ENCODE measurements at places on chromosomes 7 and 10.

- DNase-seq = peak; percentile 77
Measured at GRCh38 chr10:103281753-103282152, 4.8 kb downstream of the INA start.

DNA sequence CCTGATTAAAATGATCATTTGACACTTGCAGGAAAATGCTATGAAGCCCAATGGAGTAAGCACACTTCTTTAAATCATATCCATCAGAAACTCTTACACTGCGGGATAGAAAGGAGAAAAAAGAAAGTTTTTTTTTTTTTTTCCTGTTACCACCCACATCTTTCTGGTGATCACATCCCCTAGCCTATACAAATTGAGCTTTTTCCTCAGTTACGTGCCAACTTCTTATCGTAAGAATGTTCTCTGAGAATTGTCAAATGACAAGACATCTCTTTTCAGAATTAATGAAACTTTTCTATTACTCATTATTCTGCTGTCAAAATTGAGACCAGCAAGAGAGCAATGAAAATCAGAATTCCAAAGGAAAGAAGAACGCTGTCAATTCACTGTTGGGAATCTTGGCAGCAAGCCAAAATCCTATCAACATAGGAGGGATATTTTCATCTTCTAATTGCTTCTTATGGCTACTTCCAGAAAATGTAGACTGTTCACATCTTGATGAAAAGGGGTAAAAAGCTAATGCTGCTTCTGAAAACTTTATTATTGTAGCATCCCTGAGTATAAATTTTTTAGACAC is 179.5 kb downstream of the ADAM12 start:
- DNase-seq = no peak

DNA sequence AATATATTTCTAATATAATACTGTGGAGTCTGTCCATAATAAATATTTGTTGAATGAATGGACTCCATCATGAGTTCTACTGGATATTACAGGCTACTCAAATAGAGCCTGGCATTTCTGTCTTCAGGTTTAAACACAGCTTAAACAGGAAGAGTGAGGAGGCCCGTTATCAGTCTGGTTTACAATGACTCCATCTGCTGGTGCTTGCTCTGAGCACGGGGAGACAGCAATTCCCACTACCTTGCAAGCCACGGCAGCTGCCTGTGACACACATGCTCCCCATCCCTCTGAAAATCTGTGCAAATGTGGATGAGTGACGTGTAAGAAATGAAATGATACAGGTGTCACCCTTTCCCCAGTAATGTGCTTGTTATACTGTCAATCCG is 293.5 kb upstream of the IMMP2L start:
- DNase-seq = no peak

DNA sequence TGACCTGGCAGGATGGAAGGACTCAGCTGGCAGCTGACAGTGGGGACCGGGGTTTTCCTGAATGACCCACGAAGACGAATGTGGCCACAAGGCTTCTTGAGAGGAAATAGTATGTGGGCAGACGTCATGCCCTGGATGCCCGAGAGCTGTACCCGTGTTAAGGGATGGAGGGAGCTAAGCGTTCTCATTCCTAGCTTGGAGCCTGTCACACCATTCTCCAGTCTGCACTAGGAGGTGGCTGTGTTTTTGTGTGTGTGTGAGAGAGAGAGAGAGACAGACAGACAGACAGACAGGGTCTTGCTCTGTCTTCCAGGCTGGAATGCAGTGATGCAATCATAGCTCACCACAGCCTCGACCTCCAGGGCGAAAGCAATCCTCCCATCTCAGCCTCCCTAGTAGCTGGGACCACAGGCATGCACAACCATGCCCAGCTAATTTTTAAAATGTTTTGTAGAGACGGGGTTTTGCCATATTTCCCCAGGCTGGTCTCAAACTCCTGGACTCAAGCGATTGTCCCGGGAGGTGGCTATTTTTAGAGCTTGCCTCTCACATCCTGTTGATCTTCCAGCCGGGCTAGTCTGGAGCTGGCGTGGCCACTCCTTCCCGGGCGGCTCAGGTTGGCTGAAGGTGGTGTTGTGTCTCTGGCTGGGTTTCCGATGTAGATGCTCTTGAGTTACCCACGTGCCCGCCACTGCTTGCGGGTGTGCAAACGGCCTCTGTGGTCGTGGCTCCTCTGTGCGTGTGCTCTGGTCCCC is 2.1 kb downstream of the AMZ1 start:
- DNase-seq = no peak

GRCh38 chr7:157526913-157527634 is 190.3 kb downstream of the DNAJB6 start:
- no peak for DNase-seq

GRCh38 chr10:101887775-101888174 is 44.2 kb upstream of the KCNIP2 start:
- DNase-seq = no peak

DNA sequence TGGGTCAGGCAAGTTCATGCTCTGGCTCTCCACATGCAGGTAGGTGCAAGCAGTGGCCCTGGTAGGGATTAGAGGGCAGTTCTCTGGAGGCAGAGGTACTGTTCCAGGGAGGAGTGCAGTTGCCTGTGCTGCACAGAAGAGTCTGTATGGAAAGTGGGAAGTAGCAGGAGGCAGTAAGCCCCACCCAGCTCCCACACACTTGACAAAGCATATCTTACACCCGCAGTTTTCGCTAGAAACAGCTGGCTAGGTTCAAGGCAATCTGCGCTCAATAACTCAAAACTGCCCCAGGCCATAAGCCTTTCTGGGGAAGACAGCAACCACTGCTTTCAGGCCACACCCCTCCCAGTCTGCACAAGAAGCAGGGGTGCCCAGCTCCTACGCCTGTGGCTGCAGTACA is 33.1 kb upstream of the ARMC3 start:
- no peak for DNase-seq

DNA sequence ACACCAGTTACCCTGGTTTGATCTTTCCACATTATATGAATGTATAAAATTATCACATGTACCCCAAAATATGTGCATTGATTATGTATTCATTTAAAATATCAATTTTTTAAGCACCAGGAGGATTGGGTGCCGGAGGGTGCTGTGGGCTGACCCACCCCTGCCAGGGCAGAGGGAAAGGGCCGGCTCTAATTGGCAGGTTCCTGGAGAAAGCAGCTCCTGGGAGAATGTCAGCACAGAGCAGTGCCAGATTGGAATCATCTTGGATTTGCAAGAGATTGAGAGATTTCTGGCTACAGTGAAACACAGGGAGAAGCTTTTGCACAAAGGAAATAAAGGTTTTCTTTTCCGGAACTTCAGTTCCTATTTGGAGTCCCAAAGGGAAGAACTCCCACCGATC is 264.4 kb upstream of the TCERG1L start:
- no peak for DNase-seq

DNA sequence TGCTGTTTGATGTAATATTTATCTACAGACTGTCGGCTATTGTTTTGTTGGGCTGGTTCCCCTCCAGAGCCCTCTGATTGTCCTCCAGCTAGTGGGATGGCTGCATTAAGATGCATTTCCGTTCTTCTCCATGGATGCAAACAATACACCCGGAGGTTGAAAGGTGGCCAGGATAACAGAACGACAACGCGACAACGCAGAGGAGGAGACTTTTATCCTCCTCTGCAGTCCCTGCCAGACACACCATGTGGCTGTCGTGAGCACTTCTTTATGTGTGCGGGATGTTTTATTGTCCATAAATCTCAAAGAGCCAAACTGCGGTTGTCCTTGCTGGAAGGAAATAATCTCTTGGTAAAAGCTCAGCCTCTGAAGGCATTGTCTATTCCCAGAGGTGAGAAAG is 39.1 kb upstream of the TCERG1L start:
- DNase-seq = no peak

DNA sequence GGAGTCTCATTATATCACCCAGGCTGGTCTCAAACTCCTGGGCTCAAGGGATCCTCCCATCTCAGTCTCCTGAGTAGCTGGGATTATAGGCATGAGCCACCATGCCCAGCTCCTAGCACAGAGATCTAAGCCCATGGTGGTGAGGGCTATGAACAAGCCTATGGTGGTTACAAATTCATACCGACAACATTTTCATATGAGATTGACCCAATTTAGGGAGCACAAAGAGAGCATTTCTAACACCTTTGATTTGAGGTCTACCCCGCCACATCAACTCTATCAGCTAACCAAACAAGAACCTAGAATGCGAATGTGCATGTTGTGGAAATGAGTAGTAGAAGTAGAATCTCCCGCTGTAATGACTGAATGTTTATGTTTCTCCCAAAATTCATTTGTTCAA is 14.2 kb upstream of the PRF1 start:
- no peak for DNase-seq

DNA sequence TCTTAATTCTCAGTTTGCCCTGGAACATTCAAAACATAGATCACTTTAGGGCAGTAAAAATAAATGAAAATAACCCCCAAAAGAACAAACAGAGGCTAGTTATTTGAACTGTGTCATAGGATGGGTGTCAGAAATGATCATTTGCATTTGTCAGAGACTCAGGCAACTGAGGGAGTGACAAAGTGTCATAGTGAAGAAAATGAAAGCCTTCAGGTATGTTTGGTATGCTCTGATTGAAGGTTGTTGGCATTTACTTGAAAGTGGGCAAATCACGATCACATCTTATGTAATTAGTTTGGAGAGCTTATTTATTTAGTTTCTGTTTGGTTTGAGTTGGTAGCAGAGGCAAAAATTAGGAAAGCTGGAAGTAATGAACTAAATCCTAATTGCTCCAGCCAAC is 880.9 kb downstream of the ANKRD7 start:
- no peak for DNase-seq

GRCh38 chr10:116766837-116767634 is 24.7 kb upstream of the HSPA12A start:
- DNase-seq = no peak

DNA sequence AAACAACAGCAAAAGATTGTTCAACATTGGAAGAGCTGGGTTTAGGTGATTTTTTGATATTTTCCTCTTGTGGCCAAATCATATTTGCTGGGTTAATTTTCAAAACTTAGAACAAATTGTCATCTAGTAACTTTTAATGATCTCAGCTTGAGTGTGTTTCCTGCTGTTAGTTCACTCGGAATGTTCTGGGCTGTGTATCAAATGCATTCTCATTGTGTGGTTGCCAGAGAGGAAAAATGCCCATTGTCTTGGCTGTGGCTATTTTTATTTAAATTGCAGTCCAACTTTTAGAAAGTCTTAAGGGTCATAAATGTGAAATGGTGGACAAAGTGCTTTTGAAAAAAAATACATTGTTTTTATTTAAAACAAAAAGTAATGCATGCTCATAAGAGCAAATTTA is 542.0 kb downstream of the TNS3 start:
- no peak for DNase-seq

DNA sequence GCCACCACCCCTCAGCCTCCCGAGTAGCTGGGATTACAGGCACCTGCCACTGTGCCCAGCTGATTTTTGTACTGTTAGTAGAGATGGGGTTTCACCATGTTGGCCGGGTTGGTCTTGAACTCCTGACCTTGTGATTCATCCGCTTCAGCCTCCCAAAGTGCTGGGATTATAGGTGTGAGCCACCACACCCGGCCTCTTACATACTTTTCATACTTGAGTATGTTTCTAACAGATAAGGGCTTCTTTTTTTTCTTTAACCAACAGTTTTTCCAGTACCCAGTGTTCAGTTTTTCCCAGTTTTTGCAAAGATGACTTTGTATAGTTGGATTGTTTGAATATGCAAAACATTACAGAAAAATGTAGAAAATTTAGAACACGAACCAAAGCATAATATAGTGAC is 7.7 kb downstream of the EIF4H start:
- DNase-seq = no peak

GRCh38 chr10:69295027-69295636 is 16.8 kb downstream of the HK1 start:
- DNase-seq = no peak

DNA sequence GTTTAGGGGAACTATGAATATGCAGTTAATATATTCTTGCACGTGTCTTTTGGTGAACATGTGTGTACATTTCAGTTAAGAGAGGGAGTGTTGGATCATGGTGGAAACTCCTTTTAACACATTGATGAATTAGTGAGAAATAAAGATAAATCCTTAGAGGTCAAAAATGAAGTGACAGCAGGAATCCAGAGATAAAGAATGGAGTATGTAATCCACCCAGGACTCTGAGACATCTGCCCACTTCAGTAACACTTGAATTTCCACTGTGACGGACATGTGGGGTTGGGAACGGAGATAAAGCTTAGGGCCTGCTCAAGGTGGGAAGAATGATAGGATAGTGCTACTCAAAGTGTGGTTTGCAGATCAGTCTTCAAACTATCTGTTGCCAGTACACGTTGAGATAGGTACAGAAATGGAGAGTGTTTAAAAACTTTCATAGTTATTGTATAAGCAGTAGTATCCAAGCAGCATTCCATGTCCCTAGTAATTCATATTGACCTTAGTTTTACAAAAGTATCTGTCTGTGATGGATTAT is 6.6 kb upstream of the RELN start:
- no peak for DNase-seq

DNA sequence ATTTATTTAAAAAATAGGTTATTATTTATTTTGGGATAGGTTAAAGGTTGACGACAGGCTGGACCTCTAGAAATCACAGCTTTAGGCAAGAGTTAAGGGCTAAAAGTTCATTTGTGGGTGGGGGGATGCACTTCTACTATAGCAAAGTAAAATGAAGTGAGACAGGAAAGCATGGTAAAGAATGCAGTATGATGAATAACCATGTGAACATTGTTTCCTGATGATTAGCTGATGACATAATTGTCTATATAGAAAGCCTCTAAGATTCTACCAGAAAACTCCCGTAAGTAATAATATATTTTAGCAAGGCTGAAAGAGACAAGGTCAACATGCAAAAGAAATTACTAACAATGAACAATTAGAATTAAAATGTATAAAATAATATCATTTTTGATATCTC is 25.7 kb upstream of the PRSS37 start:
- DNase-seq = no peak

DNA sequence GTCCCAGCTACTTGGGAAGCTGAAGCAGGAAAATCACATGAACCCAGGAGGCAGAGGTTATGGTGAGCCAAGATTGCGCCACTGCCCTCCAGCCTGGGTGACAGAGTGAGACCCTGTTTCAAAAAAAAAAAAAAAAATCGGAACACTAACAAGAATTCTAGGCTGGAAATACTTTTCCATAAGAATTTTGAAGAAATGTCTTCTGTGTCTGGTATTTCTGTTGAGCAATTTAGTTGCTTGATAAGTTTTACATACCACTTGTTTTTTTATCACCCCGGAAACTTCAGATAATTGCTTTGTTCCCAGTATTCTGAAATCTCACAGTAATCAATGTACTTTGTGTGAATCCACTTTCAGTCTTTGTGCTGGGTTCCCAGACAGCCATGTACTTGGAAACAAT is 25.8 kb downstream of the BZW2 start:
- no peak for DNase-seq

DNA sequence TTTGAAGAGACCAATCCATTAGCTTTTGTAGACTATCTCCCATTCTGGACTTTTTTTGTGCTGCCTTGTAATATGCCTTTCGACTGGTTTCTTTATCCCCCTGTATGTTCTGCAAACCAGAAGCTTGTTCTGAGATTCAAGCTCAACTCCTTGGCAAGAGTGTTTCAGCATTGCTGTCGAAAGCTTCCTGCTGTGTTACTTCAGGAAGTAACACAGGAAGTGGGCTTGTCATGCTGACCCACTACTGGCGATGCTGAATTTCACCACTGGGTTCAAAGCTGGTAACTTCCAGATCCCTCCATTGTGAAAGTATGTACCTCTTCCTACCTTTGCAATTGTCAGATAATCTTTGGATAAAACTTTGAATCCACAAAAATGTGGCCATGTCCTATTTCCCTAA is 57.9 kb upstream of the INSYN2A start:
- DNase-seq = no peak

Measured in DMS79 treated with DMSO at 0.1 percent for 48 hours (cell line).